Suprapubic skin (tissue), 4 donors: ENCODE measurements at places on chromosomes 7 and 10.

DNA sequence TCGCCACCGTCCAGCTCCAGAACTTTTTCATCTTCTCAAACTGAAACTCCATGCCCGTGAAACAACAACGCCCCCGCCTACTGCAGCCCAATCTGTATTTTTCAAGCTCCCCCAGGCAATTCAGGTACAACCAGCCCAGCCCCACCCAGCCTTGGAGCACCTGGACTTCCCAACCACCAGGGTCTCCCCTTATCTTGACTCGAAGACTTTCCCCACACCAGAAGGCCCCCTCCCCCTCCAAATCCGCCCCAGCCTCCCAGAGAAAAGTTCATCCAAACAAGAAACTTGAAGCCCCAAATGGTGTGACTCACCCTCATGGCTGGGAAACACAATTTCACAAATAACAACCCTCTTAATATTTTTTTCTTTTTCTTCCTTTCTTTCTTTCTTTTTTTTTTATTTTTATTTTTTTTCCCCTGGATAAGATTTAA lies 10.6 kb downstream of the ZCCHC24 start:
- H3K4me3 ChIP-seq: peak overlapping the region; percentile 9
- H3K27ac ChIP-seq: peak overlapping the region; percentile 84
- DNase-seq: peak; percentile 77

GRCh38 chr7:85039196-85039923 lies 147.5 kb downstream of the SEMA3D start:
- no peaks in the 10 kb centered on the region for H3K36me3 ChIP-seq
- no peak overlapping the region for H3K27ac ChIP-seq
- H3K27me3 ChIP-seq: no peaks in the 10 kb centered on the region
- DNase-seq: no peak

GRCh38 chr7:44958645-44959344 lies 20.0 kb downstream of the MYO1G start:
- DNase-seq: no peak
- H3K36me3 ChIP-seq: no peaks in the 10 kb centered on the region
- H3K4me3 ChIP-seq: no peak overlapping the region
- H3K4me1 ChIP-seq: peaks cover 10% of the 10 kb centered on the region
- no peak overlapping the region for H3K27ac ChIP-seq
- no peaks in the 10 kb centered on the region for H3K27me3 ChIP-seq

- H3K36me3 ChIP-seq: no peaks in the 10 kb centered on the region
- H3K4me1 ChIP-seq: peaks cover 2% of the 10 kb centered on the region
- no peak for DNase-seq
- no peak overlapping the region for H3K4me3 ChIP-seq
- no peak overlapping the region for H3K27ac ChIP-seq
These were observed 127.8 kb downstream of the RAPGEF5 start for GRCh38 chr7:22229148-22229547.

DNA sequence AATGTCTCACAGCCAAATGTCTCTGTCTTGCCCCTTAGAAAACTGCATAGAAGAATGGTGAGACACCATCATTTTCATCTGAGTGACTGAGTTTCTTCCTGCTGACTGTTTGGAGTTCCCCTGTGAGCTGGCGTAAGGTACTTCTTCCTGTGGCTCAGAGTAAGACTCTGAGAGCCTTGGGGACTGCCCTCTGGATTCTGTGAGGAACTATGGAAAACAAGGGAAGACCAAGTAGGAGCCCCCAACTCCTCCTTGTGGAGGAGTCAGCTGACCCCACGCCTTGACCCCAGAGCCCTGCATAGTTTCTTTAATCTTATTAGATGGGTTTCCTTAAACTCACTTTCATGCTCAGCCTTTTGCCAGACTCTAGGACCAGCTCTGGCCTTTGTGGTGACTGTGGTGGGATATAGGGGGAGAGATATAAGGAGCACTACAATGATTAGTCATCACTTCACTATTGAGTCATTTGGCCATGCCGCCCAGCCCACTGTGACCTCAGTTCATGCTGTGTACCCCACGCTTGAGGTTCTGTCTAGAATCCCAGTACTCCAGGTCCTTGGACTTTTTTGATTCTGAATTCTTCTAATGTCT lies 51.8 kb upstream of the FAM133B start:
- H3K4me3 ChIP-seq: no peak overlapping the region
- H3K27ac ChIP-seq: no peak overlapping the region
- peaks cover 30% of the 10 kb centered on the region for H3K4me1 ChIP-seq
- DNase-seq: no peak

DNA sequence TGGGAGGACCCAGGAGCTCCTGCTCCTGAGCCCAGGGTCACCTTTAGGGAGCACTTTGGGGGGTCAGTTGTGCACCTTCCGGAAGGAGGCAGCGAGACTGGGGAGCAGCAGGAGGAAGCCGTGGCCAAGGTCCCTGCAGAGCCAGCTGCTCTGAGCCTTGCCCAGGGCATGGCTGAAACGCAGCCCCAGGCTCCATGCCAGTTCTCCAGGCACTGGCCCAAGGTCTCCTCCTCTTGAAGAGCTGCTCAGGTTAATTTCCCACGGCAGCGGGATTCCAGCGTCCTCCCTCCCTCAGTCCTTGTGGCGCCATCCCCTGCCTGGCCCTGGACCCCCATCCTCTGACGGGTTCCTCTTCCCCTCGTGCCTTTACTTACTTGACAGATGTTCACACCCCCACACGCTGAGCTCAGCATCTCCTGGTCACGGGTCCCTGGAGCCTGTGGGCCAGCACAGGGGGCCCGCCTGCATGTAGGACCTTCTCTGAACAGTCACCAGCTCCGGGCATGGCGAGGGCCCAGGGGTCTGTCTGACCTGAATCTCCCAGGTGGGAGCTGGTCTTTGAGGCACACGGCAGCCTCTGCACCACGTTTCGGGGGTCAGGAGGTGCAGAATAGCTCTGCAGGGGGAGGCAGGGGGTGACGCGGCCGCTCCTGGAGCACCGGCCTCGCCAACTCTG lies 16.7 kb upstream of the CFAP46 start:
- no peak overlapping the region for H3K4me3 ChIP-seq
- peak; percentile 49 for DNase-seq
- H3K36me3 ChIP-seq: no peaks in the 10 kb centered on the region

- no peak overlapping the region for H3K27ac ChIP-seq
- no peak overlapping the region for H3K4me3 ChIP-seq
- H3K4me1 ChIP-seq: peaks cover 2% of the 10 kb centered on the region
- H3K27me3 ChIP-seq: no peaks in the 10 kb centered on the region
- no peak for DNase-seq
- no peaks in the 10 kb centered on the region for H3K36me3 ChIP-seq
These were observed 128.3 kb downstream of the PTPN20 start for GRCh38 chr10:47039562-47039913.

DNA sequence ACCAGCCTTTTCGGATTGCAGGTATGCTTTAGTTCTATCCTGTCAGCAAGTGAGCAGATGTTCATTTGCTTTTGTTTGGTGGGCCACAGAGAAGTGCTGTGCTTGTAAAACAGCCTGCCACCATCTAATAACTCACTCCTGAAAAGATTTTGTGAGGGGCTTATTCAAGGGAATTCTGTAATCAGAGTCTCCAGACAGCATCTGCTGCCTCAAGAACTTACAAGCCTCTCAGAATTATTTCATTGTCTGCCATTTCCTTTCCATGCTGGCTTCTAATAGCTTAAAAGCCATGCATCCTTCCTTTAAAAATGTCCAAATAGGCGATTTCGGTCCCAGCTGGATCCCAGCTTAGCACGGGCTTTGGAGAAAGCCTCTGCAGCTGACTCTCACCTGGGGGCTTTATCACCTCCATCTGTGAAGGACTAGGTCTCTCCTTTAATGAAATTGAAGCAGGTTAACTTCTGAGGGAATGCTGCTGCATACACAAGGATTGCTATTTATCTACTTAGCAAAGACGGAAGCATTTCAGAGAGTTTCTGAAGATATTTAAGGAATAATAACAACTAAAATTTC lies 48.0 kb downstream of the MALRD1 start:
- no peaks in the 10 kb centered on the region for H3K4me1 ChIP-seq
- H3K27ac ChIP-seq: no peak overlapping the region
- no peak overlapping the region for H3K4me3 ChIP-seq
- H3K27me3 ChIP-seq: no peaks in the 10 kb centered on the region

DNA sequence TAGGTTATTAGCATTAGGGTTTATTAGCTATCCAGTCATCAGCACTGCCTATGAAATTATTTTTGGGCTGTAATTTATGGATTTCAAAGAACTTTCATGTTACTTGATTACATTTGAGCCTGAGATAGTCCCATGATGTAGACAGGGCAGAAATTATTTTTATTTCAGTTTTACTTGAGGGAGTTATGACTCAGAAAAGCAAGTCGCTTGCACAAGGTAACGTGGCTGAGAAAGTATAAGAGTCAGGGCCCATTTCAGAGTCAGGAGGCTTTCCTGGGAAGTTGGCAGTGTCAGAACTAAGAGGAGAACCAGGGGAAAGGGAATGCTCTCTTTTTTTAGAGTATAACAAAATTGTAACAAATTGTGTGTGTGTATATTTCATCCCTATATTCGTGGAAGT lies 16.5 kb downstream of the GATA3 start:
- no peak for DNase-seq
- H3K27me3 ChIP-seq: peaks cover 7% of the 10 kb centered on the region
- H3K36me3 ChIP-seq: peaks cover 27% of the 10 kb centered on the region

DNA sequence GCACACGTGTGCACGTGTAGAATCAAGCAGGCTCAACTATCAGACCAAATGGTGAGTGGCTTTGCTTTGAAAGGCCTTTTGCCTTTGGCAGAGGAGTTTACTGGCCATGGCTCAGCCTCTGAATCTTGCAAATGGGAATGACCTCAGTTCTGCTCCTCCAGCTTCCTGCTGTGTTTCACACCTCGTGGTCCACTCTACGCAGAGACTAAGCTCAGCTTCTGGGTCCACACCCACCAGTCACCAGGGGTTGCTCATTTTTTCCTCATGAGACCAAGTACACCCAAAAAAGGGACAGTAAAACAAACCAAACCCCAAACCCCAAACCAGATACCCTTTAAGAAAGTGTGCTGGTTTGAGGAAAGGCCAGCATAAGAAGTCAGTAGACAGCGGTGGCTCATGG lies 236.4 kb downstream of the DNAJB6 start:
- peaks cover 23% of the 10 kb centered on the region for H3K27me3 ChIP-seq
- H3K36me3 ChIP-seq: no peaks in the 10 kb centered on the region
- DNase-seq: no peak
- H3K4me1 ChIP-seq: peaks cover 13% of the 10 kb centered on the region
- no peak overlapping the region for H3K27ac ChIP-seq

DNA sequence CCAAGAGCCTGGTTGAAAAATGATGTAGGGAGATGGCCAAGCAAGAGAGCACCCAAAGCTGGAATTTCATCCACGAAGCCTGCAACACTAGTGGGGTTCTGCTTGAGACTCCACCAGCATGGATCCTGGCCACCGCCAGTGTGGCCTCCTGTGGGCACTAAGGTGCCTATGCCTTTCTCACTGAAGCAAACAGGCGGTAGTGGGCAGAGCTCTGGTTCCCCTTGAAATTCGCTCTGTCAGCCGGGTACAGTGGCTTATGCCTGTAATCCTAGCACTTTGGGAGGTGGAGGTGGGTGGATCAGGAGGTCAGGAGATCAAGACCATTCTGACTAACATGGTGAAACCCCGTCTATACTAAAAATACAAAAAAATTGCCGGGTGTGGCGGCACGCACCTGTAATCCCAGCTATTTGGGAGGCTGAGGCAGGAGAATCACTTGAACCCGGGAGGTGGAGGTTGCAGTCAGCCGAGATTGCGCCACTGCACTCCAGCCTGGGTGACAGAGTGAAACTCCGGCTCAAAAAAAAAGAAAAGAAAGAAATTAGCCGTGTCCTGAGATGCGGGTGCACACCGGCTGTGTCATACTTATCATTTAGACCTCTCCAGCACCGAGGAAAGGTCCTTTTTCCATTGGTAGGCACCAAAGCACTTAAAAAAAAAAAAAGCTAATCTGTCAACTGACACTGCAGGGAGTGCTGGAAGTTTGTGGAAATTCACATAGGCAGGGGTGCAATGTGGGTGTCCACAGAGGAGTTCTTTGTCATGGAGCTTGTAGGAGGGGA lies 28.3 kb downstream of the CCM2 start:
- no peaks in the 10 kb centered on the region for H3K27me3 ChIP-seq
- H3K4me1 ChIP-seq: peaks cover 22% of the 10 kb centered on the region
- peaks cover 6% of the 10 kb centered on the region for H3K36me3 ChIP-seq
- H3K27ac ChIP-seq: peak overlapping the region; percentile 59
- DNase-seq: no peak

- peak overlapping the region; percentile 60 for H3K27ac ChIP-seq
- no peaks in the 10 kb centered on the region for H3K27me3 ChIP-seq
- no peaks in the 10 kb centered on the region for H3K36me3 ChIP-seq
- no peak for DNase-seq
- H3K4me1 ChIP-seq: peaks cover 52% of the 10 kb centered on the region
These were observed 300.5 kb downstream of the KLF6 start for GRCh38 chr10:3484306-3485056.

DNA sequence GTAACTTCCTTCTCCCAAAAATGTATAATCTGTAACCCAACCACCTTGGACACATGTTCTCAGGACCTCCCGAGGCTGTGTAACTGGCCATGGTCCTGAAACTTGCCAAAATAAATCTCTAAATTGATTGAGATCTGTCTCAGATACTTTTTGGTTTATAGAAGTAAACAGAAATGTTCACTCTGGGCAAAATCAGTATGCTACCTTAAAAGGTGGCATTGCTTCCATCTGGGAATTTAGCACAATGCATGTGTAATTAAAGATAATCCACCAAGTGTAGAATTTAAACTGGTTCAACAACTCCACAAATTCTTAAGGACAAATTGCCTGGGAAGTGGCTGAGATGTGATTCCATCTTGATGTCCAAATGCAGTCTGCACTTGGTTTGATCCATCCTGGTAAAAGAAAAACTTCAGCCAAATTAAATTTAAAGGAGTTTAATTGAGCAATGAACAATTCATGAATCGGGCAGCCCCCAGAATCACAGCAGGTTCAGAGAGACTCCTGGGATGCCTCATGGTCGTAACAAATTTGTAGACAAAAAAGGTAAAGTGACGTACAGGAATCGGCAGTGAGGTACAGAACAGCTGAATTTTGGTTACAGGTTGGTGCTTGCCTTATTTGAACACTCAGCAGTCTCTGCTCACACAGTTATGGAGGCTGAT lies 102.6 kb upstream of the PFKP start:
- DNase-seq: no peak
- H3K4me1 ChIP-seq: no peaks in the 10 kb centered on the region
- no peaks in the 10 kb centered on the region for H3K36me3 ChIP-seq
- no peak overlapping the region for H3K27ac ChIP-seq
- no peaks in the 10 kb centered on the region for H3K27me3 ChIP-seq
- no peak overlapping the region for H3K4me3 ChIP-seq

- no peak for DNase-seq
- H3K4me3 ChIP-seq: no peak overlapping the region
- no peaks in the 10 kb centered on the region for H3K36me3 ChIP-seq
These were observed 4.9 kb downstream of the TMEM130 start for GRCh38 chr7:98864731-98865453.

DNA sequence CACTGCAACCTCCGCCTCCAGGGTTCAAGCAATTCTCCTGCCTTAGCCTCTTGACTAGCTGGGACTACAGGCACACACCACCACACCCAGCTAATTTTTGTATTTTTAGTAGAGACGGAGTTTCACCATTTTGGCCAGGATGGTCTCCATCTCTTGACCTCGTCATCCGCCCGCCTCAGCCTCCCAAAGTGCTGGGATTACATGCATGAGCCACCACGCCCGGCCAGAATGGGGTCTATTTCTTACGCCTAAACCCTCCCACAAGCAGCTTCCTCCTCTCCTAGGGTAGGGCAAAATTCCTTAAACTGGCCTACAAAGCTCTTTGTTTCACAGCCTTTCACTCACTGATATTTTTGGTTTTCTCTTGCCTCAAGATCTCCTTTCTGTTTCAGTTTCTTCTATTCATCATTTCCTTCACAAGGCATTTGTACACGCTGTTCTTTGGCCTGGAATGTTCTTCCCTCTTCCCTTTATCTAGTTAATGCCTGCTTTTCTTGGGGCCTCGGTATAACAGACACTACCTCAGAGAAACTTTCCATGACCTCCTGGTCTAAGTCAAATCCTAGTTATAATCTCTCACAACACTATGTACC lies 6.7 kb downstream of the CPEB3 start:
- no peak overlapping the region for H3K4me3 ChIP-seq
- no peaks in the 10 kb centered on the region for H3K27me3 ChIP-seq
- no peaks in the 10 kb centered on the region for H3K4me1 ChIP-seq
- no peak overlapping the region for H3K27ac ChIP-seq
- no peaks in the 10 kb centered on the region for H3K36me3 ChIP-seq
